ENCODE measurements at places on chromosomes 4 and X.

- no peak for DNase-seq
These were observed 44.8 kb upstream of the NSG1 start for GRCh38 chr4:4341861-4342650.

DNA sequence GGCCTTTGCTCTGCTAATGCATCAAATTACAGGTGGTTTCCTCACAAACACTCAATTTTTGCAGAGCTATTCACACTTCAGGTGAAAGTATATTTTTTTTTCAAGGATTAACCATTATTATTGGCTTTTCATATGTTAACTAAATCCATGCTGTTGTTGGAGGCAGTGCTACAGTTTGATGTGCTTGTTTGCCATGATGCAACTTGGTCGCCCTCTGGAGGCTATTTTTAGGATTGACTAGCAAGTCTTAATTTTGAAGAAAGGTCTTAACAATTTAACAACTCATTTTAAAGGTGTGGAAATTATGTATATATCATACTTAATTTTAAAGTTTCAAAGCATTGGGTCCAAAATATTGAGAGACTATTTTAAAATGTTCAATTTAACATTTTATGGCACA lies 168.8 kb upstream of the FAM47A start:
- DNase-seq, result no peak

- no peak for DNase-seq
These were observed 36.8 kb downstream of the TSC22D3 start for GRCh38 chrX:107738768-107739167.

DNA sequence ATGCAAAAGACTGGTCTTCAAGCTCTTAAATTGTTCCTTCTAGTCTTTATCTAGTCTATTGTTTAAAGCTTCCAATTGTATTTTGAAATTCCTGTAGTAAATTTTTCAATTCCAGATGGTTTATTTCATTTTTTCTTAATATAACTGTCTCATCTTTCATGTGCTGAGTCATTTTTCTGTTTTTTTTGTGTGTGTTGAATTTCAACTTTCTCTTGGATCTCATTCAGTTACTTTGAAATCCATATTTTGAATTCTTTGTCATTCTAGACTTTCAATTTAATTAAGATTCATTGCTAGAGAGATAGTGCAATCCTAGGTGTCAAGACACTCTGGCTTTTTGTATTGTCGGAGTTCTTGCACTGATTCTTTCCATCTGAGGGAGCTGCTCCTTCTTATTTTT lies 128.0 kb upstream of the PRKG2 start:
- no peak for DNase-seq

- DNase-seq, result no peak
These were observed 50.4 kb downstream of the SHROOM3 start for GRCh38 chr4:76485450-76485849.

GRCh38 chrX:153614818-153615217 lies 15.9 kb upstream of the CCNQ start:
- DNase-seq, result no peak

- DNase-seq, result peak; percentile 7
These were observed 22.1 kb downstream of the PIR start for GRCh38 chrX:15471028-15471427.

Measured in naive thymus-derived CD4-positive, alpha-beta T cell (primary cell).